ENCODE measurements at places on chromosomes 1 and 21. TPM values are rescaled to one million over a fixed set of nuclear protein-coding genes. Genes with fewer than 3 reads are reported as not detected.

DNA sequence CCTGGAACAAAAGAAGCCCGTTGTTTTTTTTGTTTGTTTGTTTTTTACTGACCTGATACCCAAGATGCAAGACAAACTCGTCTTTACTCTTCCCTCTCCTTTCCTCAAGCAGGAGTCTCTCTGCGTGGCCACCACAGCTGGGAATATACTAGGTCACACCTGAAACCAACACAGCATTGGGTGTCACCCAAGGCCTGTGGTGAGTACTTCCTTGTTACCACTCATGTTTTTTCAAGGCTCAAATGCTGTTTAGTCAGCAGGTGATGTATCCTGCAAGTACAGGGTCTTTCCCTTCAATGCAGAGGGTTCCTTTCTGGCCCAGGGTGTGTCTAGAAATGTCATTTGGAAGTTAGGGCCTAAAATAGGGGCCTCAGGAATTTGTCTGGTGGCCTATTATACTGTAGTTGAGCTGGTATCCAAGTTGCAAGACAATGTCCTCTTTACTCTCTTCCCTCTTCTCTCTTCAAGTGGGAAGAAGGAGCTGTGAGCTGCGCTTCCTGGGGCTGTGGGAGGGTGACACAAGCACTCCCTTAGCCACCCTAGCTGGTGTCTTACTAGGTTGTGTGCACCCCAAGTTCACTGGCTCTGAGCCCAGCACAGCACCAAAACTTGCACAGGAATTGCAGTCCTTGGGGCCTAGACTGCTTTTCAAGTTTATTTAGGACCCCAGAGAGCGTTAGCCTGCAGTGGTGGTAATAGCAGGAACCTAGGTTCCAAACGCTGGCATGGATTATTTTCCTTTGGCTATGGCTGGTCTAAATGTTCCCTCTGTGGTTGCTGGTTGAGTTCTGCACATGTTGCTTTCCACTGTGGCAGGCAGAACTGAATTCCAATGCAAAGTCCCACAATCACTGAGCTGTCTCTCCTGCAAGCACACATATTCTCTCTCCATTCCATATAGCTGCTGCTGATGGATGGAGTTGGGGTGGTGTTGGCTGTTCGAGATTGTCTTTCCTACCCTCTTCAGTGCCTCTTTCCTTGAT lies 91.4 kb upstream of the LYPLAL1 start:
- no peak for DNase-seq

- no peak for DNase-seq
Observed at GRCh38 chr1:210645582-210646257, 317.0 kb downstream of the HHAT start.

DNA sequence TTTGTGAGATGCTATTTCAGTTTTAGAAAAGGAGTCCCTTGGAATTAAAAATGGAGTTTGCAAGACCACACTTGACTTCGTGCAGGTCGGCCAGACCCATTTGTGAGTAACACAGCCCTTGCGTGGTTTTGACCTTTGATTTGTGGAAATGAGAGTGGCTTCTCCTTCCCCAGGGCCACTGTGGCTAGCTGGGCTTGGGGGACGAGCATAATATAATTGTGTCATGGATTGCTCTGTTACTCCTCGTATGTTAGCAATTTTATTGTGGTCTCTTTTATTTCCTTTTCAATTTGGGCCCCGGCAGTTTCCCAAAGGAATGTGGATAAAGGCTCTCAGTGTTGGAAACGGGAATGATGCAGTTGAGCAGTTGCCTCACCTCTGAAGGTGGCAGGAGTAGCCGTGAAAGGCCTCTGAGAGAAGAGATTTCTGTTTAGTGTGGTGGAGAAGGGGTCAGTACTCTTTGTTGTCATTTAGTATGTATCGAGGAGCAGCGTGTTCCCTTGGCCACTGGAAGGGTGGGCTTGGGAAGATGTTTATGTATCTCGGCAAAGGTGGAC lies 194.6 kb downstream of the PBX1 start:
- no peak for DNase-seq

DNAJC8 gene
- total RNA-seq, result 85.6 TPM

FMO5 gene
- 1.8 TPM for total RNA-seq

ARMH1 gene
- total RNA-seq, result 1.7 TPM

PPIAL4G gene
- total RNA-seq, result not detected

IGSF9 gene
- total RNA-seq, result not detected

USH2A gene
- not detected for total RNA-seq
